Dorsolateral prefrontal cortex (tissue), 122 donors: ENCODE measurements at places on chromosomes 6 and 20.

DNA sequence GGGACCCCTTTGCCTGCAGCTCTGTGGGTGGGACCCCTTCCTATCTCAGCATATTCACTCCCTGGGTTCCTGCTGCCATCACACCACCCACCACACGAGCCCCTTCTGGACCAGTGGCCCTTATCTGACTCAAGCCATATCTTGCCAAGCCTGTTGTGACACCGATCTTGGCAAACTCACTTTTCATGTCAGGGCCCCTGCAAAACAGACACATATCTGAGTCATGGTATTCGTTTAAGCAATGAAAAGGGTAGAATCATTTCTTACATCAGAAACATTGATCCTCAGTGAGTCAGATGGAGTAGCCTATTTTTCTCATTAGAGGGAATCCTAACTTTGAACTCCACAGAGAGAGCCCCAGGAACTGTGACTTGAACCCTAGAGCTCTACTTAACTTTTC lies 10.6 kb downstream of the RAET1E start:
- DNase-seq: no peak

DNA sequence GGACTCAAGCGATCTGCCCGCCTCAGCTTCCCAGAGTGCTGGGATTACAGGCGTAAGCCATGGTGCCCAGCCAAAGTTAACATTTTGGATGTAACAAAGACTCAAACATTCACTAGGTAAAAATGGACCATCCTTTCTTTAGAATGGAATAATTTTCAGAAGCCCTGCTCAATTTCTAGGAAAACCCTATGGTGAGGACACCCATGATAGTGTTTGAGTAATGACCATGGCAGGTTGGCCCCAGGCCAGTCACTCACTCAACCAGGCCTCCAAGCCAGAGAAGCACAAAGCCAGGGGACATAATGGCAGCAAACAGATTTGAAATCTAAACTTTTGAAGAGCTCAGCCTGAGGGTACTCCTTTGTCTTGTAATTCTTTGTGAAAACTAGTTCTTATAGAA lies 59.9 kb upstream of the GPR6 start:
- DNase-seq: no peak

- no peak for DNase-seq
Observed at GRCh38 chr6:25330796-25331685, 51.9 kb downstream of the CARMIL1 start.

DNA sequence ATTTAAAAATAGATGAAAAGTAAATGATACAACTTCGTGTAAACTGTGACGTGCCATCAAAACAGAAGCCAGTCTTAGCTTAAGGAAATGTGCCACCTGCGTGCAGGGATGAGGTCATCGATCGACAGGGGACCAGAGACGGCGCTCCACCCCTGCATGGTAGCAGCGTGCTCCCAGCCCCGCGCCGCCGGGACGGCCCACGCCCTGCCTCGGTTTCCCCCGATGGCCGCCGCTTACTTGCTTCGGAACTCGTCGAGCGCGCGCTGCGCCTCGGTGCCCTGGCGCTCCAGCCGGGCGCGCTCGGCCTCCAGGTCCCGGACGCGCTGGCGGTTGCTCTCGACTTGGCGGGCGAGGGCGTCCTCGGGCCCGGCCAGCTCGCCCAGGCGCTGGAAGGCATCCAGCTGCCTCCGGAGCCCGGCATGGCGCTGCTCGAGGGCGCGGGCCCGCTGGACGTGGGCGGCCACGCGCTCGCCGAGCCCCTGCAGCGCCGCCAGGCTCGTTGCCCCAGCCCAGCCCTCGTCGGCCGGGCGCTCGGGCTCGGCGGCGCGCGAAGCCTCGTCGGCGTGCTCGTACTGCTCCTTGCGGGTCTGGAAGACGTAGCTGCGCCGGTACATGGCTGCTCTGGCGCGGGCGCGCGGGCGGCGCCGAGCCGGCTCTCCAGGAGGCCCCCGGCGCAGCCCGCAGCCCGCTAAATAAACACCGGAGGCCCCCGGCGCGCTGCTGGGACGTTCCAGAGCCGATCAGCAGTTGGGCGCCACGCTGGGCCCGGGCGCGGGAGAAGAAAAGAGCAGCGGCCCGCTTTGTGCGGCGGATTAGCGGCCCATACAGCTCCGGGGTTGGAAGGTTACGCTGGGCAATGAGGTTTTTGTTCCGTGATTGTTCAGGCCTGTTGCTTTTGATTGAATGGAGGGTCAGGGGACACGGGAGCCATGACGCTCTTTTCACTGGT lies at the start of gene BFSP1:
BFSP1 (minus strand) TSS at position 664 of the 949 bp plus-strand sequence; CDS start at position 614, 50 bp downstream.
- DNase-seq: peak; percentile 36

DNA sequence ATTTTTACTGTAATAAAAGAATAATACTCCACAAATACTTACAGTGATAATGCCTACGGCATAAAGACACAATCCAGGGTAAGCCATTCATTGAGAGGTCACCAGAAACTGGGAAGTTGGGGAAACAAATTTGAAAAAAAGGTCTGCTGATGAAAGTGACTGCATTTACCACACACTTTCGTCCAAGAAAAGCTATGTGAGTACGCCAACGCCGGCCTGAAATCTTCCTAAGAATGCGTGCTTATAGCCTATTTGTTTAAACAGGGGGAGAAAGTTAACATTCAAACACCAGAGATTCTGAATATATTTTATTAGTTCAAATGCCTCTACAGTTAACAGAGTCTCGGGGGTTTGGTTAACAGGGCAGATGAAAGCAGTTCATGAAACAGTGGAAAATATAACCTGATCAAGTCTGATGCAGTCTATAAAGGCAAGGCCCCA lies 657 bp upstream of the LTV1 start:
- peak; percentile 6 for DNase-seq

GRCh38 chr20:11145616-11146015 lies 471.8 kb upstream of the JAG1 start:
- DNase-seq: no peak

DNA sequence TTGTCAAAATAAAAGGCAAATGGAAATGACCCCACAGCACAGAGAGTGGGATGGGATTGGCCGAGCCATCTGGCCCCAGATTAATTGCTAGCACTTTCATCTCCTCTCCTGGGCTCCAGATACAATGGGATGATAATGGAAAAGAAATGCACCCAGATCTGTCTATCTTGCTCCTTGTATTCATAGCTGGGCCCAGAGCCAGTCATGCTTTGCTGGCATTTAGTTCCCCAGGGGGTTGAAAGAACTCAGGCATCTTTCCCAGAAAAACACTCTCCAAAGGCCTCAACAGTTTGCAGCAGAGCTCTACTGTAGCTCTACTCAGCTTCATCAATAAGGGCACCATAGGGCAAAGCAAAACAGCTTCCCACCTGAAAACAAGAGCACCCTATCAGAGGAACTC lies 116.0 kb upstream of the FOXA2 start:
- no peak for DNase-seq

- DNase-seq: no peak
Observed at GRCh38 chr20:37417617-37418467, 71.9 kb downstream of the SRC start.

GRCh38 chr20:22590662-22591061 lies 6.3 kb upstream of the FOXA2 start:
- no peak for DNase-seq

GRCh38 chr6:37665304-37665703 lies 32.4 kb downstream of the MDGA1 start:
- DNase-seq: no peak

DNA sequence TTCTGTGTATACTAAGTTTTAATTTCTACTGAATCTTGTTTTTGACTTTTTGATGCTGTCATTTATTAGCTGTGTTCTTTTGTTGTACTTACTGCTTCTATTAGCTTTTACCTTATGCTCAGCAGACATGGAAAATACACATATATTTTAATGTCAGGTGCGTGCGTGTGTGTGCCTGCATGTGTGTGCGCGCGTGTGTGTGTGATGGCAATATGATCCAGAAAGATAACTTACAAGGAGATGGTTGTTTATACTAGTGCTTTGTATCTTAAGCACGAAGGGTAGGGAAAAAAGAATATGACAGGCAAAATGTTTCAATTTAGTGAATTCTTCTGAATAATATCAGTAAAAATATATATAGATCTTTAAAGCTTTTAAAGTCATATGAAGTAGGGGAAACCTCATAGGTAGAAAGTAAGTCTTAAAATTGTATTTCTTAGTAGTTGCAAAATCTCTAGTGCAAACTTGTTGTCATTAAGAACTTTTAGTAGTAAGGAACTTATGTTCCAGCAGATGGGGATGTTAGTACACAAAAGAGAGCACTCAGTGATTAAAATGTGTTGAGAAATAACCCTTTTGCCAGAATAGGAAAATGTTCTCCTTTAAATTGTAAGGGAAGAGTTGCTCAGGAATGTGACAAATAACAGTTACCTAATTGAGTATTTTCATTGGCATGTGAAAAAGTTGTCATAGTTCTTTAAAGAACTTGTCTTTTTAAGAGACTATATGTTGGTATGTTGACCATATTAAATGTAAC lies 13.2 kb downstream of the QKI start:
- no peak for DNase-seq

DNA sequence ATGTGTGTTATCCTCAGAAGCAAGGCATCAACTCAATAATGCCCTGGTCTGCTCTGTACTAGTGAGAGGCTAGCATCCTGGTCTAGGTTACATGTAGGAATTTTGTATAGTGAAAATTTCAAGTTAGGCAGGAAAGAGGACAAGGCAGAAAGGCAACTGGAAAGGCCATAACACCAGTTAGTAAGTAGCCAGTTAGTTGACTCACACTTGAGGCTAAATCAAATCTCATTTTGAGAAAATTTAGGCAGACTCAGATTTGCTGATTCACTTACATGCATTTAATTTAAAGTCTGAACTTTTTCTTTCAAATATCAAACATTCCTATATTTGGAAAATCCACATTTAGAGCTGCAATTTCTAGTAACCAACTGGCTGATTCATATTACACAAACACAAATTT lies 184.5 kb upstream of the TCF21 start:
- DNase-seq: no peak

- no peak for DNase-seq
Observed at GRCh38 chr6:129317931-129318820, 391.8 kb downstream of the ARHGAP18 start.

DNA sequence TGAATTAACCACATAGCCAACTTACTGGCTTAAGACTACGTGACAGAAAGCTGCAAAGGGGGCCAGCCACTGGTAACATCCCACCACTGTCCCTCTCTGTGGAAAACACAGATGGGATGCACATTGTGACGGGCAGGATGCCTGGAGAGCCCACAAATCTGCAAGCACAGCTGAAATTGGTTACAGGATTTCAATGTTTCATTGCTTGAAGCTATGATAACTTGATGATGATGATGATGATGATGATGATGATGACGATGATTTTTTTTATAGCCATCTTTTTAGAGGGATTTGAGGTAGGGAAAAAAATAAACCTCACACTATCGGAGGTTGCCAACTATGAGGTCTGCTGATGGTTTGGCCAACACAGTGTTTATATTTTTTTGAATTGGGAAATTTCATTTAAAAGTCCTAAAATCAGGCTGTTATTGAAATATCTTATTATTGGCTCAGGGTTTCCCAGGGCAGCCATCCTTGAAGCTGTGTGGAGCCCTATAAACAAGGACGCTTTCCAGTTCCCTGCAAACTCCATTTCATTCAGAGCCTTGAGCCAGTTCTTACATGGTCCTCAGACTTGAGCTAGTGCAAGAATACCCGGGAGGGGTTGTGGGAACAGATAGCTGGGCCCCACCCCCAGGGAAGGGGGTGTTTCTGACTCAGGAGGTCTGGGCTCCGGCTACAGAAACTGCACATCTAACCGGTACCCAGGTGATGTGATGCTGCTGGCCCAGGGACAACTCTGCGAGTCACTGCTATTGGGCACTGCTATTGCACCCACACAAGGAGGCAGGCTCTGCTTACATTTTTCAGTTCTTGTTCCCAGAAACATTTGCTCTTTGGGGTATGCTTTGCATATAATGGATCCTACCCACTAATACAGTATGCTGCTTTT lies 27.1 kb downstream of the BCAS1 start:
- peak; percentile 12 for DNase-seq

GRCh38 chr6:70282919-70283461 lies 19.9 kb downstream of the COL9A1 start:
- DNase-seq: no peak

GRCh38 chr6:109265530-109265929 lies 116.7 kb downstream of the CD164 start:
- no peak for DNase-seq

GRCh38 chr6:36196113-36196879 lies at the start of gene BRPF3:
BRPF3 (plus strand) TSS chr6:36196744; CDS start chr6:36200323, 3,579 bp downstream.
- peak; percentile 82 for DNase-seq

GRCh38 chr6:118748311-118749062 lies 97.1 kb upstream of the CEP85L start:
- peak; percentile 86 for DNase-seq

DNA sequence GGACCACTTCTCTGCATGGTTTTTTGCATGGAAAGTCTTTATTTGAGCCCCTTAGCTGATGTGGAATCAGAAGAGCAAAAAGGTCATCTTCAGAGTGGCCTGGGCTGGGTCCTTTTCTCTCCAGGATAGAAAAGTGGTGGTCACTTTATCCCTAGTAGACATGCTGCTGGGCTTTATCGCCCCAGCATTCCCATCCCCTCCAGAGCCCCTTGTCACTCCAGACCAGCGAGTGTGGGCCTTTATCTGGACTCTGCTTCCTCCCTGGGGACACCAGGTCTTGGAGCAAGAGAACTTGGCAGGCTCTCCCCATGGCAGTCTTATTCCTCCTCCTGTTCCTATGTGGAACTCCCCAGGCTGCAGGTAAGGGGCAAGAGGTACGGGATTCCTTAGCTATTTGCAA lies at the start of gene LY6G6F:
LY6G6F (plus strand) TSS at position 268 of the 400 bp plus-strand sequence; CDS start at position 309, 41 bp downstream.
- no peak for DNase-seq

- no peak for DNase-seq
Observed at GRCh38 chr6:111997853-111998208, 56.1 kb upstream of the CCN6 start.

GRCh38 chr20:8721098-8721497 lies 347.8 kb upstream of the PLCB4 start:
- no peak for DNase-seq

- DNase-seq: no peak
Observed at GRCh38 chr6:150403458-150404246, 34.8 kb downstream of the IYD start.

DNA sequence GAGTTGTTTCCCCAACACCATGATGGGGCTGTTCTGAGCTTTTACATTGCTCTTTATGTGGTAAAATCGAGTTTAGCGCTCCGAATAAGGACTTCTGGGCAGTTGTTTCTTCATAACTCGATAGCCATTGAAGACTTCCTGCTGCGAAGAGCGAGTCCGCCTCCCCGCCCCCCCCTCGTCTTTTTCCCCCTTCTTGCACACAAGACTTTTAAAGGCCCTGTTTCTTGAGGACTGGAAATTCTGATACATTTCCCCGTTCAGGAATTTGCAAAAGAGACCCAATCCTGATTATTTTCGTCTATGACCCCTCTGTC lies 1.5 kb upstream of the CITED2 start:
- DNase-seq: no peak

GRCh38 chr6:88380618-88381288 lies 214.6 kb upstream of the CNR1 start:
- DNase-seq: no peak
